Stromal cell of bone marrow (primary cell): ENCODE measurements at places on chromosomes 5 and 9.
A peak's percentile ranks its signal among the peaks of the same experiment; 100 is the strongest.

GRCh38 chr5:133062276-133062675 lies 10.5 kb downstream of the HSPA4 start:
- DNase-seq = no peak

GRCh38 chr9:110076894-110077725 lies 130.8 kb downstream of the C9orf152 start:
- DNase-seq = no peak

DNA sequence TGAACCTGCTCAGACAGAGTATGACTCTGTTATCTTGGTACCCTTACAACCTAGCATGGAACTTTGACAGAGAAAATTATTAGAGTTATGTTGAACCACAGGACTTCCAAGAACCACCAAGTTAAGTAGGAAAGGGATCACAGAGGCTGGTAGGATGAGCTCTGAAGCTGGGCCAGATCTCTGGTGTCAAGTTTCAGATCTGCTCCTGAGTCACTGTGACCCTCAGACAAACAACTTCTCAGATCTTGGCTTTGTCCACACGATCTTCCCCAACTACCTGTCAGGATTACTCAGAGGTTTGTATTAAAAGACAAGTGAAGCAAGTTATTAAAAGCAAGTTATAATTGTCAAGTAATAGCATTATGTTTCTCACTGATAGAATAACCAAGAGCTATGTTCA lies 189.0 kb downstream of the SEC61B start:
- no peak for DNase-seq

GRCh38 chr9:7180247-7180646 lies 422.5 kb downstream of the KDM4C start:
- no peak for DNase-seq

GRCh38 chr5:31983851-31984250 lies 190.3 kb downstream of the GOLPH3 start:
- DNase-seq = no peak

GRCh38 chr9:105148328-105149006 lies 96.0 kb upstream of the SLC44A1 start:
- DNase-seq = no peak

- DNase-seq = no peak
Observed at GRCh38 chr9:116991051-116991450, 303.9 kb downstream of the TRIM32 start.

- DNase-seq = no peak
Observed at GRCh38 chr5:15902066-15902465, 277.5 kb downstream of the MARCHF11 start.

- DNase-seq = no peak
Observed at GRCh38 chr5:107099506-107099905, 571.2 kb downstream of the EFNA5 start.

DNA sequence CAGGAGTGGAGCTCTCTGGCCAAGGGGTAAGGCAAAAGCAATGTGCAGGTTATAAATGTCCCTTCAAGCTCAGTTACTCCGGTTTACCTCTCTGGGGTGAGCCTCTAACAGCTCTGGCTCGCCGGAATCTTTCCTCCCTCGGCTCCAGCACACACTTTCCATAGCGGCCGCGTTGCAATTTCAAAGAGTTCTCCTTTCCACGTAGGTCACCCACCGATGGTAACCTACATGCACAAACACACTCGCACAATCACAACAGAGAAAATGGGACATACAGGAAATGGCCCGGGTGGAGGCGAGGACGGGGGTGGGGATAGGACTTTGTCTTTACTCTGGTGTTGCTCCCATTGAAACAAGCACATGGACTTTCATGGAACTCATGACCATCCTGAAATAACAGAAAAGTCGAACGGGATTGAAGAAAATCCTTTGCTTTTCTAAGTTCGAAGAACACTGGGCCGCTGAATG lies 1.2 kb downstream of the LHFPL2 start:
- no peak for DNase-seq

DNA sequence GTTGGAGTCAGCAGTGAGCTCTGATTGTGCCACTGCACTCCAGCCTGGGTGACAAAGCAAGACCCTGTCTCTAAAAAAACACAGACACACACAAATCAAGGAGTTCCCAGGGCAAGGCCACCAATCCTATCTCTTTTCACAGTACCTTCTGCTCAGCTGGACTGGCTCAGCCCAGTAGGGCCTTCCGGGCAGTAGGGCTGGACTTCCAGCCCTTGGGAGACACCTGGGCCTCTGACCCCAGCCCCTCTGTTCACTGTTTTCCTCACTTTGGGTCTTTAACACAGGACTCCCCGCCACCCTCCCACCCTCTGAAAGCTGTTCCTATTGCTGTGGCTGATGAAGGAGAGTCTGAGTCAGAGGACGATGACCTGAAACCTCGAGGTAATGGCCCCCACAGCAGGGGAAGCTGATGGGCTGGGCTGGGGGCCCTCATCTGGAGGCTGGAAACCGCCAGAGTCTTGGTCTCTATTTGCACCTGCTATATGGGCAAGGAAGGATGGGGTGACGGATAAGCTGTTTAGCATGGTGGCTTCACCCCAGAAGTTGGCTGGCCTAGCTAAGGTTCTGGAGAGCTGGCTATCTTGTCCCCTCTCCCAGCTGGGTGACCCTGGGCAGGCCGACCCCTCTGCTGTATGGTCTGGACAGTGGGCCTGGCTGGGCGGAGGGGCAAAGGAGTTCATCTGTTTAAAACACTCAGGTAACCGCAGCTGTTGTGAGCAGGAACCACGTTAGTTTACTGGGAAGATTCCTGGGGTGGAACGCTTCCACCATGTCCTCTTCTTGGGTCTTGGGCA lies 25.6 kb downstream of the USP20 start:
- no peak for DNase-seq

GRCh38 chr5:168372356-168372946 lies 81.0 kb downstream of the WWC1 start:
- no peak for DNase-seq

GRCh38 chr9:133981958-133982681 lies 10.0 kb downstream of the VAV2 start:
- no peak for DNase-seq

- no peak for DNase-seq
Observed at GRCh38 chr5:54307583-54307982, 2.8 kb downstream of the ARL15 start.

DNA sequence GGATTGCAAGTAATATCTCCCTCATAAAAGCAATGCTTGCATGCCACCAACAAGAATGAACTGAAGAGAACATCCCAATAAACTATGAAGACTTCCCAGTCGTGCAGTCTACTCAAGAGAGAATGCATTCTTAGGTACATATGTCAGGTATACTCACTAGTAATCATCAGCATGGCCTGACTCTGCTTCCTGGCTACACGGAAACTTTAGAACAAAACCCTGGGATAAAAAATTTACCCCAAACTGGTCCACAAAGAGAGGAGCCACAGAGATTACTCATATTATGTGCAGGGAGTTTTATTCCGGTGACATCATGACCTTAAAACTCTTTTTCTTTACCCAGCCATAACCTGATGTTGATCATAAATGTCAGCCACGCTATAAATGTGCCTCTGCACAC lies 57.5 kb upstream of the PAPPA start:
- DNase-seq = no peak

GRCh38 chr5:133643365-133643764 lies 31.0 kb upstream of the FSTL4 start:
- DNase-seq = no peak

DNA sequence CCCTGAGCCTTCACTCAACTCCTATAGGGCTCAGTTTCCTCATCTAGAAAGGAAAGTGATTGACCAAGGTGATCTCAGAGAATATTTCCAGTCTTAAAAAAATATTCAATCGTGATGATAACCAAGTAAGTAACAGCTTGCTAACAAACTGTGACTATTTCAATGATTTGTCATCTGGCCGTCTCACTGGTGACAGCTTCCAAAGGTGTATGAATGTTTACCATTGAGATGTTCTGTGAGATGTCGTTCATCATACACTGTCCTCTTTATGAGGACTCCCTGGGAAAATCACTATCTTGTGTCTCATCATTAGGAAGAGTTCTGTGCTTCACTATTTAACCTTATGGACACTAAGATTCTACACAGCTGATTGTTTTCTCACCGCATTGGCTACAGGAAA lies 75.7 kb downstream of the GLIS3 start:
- no peak for DNase-seq

- no peak for DNase-seq
Observed at GRCh38 chr9:18405240-18405639, 68.7 kb upstream of the ADAMTSL1 start.

DNA sequence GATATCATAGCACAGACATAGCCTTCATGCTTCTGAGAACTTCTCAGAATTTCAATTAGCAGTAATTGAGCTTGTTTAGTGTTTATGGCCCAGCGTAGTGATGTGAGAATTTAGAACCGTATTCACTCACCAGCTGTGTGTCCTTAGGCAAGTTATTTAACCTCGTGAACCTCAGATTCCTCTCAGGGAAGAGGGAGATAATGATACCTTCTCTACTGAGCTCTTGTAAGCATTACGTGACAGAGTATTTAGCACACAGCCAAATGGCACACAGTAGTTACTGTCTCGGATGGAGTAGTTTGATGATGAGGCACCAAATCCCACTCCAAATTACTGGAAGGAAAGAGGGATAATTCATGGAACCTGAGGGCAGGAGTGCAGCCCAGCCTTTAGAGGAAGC lies 429.3 kb downstream of the CCDC171 start:
- DNase-seq = no peak

DNA sequence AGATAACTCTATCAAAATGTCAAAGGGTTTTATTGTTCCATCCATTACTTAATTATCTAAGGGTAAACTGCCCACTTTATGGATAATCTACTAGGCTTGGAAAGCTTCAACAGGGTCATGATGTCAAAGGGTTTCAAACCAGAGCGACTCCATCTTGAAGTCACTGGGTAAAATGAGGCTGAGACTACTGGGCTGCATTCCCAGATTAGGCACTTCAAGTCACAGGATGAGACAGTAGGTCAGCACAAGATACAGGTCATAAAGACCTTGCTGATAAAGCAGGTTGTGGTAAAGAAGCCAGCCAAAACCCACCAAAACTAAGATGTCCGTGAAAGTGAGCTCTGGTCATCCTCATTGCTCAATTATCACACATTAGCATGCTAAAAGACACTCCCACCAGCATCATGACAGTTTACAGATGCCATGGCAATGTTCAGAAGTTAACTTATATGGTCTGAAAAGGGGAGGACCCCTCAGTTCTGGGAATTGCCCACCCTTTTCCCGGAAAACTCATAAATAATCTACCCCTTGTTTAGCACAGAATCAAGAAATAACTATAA lies 138.6 kb downstream of the GNAQ start:
- DNase-seq = no peak

DNA sequence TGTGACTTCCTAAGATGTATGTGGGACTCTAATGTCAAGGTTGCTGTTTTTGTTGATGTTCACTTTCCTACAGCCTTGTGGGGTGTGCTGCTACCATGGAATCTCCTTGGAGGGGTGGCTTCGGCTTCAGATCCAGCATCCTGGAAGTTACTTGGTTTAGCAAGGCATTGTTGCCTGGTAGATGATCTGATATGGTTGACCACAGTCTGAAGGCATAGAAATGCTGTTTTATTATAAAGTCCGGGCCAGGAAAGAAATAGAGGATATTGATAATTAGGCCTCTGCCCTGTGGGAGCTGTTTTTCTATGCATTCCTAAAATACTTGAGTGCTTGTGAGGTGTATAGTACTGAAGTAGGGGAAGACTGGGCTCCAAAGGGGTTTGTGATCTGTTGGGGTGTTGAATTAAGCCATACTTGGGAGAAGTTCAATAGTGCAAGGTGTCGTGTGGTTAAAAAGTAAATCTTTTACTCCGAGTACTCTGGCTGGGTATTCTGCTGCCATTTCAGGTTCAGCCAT lies 27.3 kb upstream of the CREBRF start:
- no peak for DNase-seq

DNA sequence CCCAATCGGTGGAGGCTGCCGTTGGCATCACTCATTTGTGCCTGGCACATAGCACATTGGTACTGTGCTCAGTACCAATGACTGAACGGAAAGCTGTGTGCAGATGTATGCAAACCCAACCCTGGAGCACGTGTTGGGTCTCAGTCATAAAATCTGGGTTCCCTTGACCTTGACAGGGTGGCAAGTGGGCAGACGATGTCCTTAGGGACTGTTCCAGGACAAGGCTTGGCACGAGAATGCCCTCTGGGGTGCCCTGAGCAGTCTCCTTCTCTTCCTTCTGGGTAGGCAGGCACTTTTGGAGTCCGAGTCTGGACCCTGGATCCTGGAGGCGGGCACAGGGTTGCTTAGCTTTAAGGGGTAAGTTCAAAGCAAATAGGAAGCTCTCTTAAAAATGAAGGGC lies 75.8 kb downstream of the MACROH2A1 start:
- no peak for DNase-seq

- DNase-seq = peak; percentile 35
Observed at GRCh38 chr5:96752341-96753016, 55.3 kb downstream of the ERAP1 start.

GRCh38 chr5:1901061-1901460 lies 18.3 kb upstream of the IRX4 start:
- DNase-seq = peak; percentile 36

- no peak for DNase-seq
Observed at GRCh38 chr5:29885595-29885994, 1307.9 kb upstream of the CDH6 start.

- DNase-seq = no peak
Observed at GRCh38 chr5:115319007-115319406, 22.6 kb upstream of the CCDC112 start.

- no peak for DNase-seq
Observed at GRCh38 chr9:107948086-107948485, 458.5 kb upstream of the KLF4 start.

DNA sequence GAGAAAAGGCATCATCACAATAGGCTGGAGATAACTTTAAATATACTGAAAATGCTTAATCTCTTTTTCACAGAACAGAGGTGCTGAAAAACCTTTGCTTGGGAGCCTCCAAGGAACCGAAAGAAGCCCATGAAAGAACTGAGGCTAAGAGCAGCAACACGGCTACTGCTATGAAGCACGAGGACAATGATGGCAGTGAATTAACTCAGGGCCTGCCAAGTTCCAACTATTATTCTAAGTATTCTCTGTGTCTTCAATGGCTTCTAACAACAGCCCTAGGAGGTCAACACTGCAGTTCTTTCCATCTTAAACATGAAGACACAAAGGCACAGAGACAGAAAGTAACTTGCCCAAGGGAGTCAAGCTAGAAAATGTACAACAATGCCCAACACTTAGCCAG lies 293.0 kb upstream of the DAP start:
- DNase-seq = no peak

DNA sequence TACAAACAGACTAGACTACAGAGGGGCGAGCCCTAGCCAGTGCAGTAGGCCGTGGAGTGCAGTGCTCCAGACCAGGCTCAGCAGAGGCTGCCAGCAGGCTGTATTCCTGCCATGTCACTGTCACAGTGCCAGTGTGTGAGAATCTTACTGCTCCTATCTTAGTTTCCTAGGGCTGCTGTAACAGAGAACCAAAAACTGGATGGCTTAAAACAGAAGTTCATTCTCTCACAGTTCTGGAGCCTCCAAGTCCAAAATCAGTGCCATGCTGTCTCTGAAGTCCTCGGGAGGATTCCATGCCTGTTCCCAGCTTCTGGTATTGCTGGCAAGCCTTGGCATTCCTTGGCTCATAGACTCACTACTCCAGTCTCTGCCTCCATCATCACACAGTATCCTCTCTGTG lies 75.0 kb upstream of the SAP30L start:
- DNase-seq = no peak
